ENCODE measurements at places on chromosomes 12 and 14.

GRCh38 chr14:68689511-68689910 lies 103.4 kb downstream of the ZFP36L1 start:
- DNase-seq = no peak

GRCh38 chr12:68121143-68121542 lies 38.4 kb downstream of the IFNG start:
- no peak for DNase-seq

- no peak for DNase-seq
Measured at GRCh38 chr12:107780298-107780697, 5.8 kb downstream of the ASCL4 start.

- DNase-seq = no peak
Measured at GRCh38 chr14:102063808-102064429, 22.9 kb downstream of the HSP90AA1 start.

GRCh38 chr14:104753528-104754212 lies 723 bp downstream of the SIVA1 start:
- DNase-seq = no peak

DNA sequence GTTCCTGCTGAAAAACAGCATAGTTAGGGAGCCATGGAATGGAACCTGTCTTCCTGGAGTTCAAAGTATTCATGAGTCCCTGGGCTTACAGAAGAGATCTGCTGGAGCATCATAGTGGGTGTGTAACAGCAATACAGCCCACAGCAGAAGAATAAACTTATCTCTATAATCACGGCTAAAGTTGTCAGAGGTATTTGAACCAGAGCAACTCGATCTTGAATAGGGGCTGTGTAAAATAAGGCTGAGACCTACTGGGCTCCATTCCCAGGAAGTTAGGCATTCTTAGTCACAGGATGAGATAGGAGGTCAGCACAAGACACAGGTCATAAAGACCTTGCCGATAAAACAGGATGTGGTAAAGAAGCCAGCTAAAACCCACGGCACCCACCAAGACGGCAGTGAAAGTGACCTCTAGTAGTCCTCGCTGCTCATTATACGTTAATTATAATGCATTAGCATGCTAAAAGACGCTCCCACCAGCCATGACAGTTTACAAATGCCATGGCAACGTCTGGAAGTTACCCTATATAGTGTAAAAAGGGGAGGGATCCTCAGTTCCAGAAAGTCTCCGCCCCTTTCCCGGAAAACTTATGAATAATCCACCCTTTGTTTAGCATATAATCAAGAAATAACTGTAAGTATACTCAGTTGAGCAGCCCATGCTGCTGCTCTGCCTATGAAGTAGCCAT lies 223.4 kb downstream of the PCNX1 start:
- no peak for DNase-seq

- no peak for DNase-seq
Measured at GRCh38 chr14:27672047-27672446, 1074.2 kb upstream of the NOVA1 start.

Measured in GM20000 (cell line).